Tibial nerve (tissue), 4 donors: ENCODE measurements at places on chromosomes 16 and 17. TPM values are rescaled to one million over a fixed set of nuclear protein-coding genes. Genes with fewer than 3 reads are reported as not detected.

Gene CD300E
- total RNA-seq: 0.44 TPM

DNA sequence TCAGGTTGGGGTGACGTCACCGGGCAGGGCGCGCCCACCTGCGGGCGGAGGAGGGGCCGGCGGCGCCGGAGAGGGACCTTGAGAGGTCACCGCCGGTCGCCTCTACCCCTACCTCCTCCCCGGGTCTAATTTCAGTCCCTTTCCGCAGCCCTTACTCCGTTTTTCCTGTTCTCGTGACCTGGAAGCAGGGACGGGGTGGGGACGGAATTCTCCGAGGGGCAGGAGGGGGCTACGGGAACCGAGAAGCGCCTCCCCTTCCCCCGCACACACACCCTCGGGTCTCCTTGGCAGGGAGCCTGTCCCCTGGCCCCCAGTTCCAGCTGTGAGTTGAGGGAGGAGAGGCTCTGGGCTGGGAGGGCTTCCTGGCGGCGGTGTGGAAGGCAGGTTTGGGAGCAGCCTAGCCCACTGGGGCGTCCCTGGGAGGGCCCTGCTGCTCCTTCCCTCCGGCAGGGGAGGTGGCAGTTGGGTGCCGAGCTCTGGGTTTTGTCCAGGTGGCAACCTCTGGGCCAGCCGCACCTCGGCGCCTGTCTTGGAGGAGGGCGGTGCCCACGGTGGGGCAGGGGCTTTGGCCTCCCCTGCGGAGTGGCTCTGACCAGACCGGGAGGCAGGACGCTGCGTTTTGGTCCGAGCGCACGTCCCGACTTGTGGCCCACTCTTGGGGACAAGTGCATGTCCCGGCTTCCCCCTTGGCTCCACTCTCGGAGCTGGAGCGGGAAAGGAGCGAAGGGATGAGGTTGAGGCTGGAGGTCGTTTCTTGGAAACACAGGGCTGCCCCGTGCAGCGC is 773 bp downstream of the SYNGR3 start:
- DNase-seq: no peak
- H3K36me3 ChIP-seq: peaks cover 22% of the 10 kb centered on the region
- no peaks in the 10 kb centered on the region for H3K4me1 ChIP-seq
- H3K27me3 ChIP-seq: no peaks in the 10 kb centered on the region
- no peak overlapping the region for H3K27ac ChIP-seq
- peak overlapping the region; percentile 22 for H3K4me3 ChIP-seq

GRCh38 chr17:76720211-76720610 is 6.2 kb downstream of the JMJD6 start:
- no peak overlapping the region for H3K27ac ChIP-seq
- no peak overlapping the region for H3K4me3 ChIP-seq
- no peaks in the 10 kb centered on the region for H3K27me3 ChIP-seq
- no peak for DNase-seq
- peaks cover 17% of the 10 kb centered on the region for H3K36me3 ChIP-seq

GRCh38 chr16:66370786-66371684 is 4.5 kb downstream of the CDH5 start:
- H3K27ac ChIP-seq: no peak overlapping the region
- no peak for DNase-seq
- peaks cover 15% of the 10 kb centered on the region for H3K4me1 ChIP-seq

GRCh38 chr17:21177401-21177800 is 36.6 kb downstream of the TMEM11 start:
- no peaks in the 10 kb centered on the region for H3K4me1 ChIP-seq
- no peak overlapping the region for H3K27ac ChIP-seq

- H3K4me3 ChIP-seq: no peak overlapping the region
- DNase-seq: no peak
- no peaks in the 10 kb centered on the region for H3K4me1 ChIP-seq
- no peaks in the 10 kb centered on the region for H3K36me3 ChIP-seq
These were observed 298.4 kb upstream of the SALL1 start for GRCh38 chr16:51449441-51449840.
